HS-27A (cell line): ENCODE measurements at places on chromosomes 16 and 17.

GRCh38 chr16:55492756-55493380 is 13.9 kb downstream of the MMP2 start:
- DNase-seq, result no peak

GRCh38 chr16:68644715-68645493 is at the start of gene CDH3:
TSS of gene CDH3 (plus strand) at chr16:68645310. CDS start at chr16:68645380, 70 bp downstream.
- DNase-seq, result no peak

DNA sequence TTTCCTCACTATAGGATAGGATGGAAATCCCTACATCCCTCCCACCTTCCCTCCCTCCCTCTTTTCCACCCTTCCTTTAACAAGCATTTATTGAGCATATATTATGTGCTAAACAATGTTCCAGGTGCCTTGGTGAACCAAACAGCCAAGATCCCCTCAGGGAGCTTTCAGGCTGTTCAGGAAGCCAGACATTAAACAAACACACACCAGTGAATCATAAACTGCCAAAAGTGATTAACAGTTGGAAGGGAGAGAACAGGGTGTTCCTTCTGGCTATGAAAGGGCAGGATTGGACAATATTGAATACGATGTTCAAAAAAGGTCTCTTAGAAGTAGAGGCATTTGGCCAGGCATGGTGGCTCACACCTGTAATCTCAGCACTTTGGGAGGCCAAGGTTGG is 22.8 kb upstream of the CNEP1R1 start:
- DNase-seq, result no peak

- DNase-seq, result no peak
Measured at GRCh38 chr16:48864055-48864454, 254.1 kb upstream of the N4BP1 start.

DNA sequence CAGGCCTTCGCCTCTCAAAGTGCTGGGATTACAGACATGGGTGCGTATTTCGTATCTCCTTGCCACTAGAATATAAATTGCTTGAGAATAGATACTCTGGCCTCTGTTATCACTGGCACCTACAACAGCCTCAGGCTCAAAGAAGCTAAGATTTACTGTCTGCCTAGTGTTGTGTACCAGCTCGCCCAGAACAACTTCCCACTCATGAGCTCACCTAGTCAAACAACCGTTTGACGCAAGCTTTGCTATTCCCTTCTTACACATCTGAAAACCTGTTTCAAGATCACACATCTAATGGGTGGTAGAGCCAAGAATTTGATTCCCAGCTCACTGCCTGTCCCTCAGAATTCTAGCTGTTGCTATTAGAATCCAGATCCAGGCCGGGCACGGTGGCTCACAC is 24.4 kb downstream of the MIS12 start:
- no peak for DNase-seq

GRCh38 chr16:71369494-71369893 is 11.0 kb downstream of the CALB2 start:
- no peak for DNase-seq

DNA sequence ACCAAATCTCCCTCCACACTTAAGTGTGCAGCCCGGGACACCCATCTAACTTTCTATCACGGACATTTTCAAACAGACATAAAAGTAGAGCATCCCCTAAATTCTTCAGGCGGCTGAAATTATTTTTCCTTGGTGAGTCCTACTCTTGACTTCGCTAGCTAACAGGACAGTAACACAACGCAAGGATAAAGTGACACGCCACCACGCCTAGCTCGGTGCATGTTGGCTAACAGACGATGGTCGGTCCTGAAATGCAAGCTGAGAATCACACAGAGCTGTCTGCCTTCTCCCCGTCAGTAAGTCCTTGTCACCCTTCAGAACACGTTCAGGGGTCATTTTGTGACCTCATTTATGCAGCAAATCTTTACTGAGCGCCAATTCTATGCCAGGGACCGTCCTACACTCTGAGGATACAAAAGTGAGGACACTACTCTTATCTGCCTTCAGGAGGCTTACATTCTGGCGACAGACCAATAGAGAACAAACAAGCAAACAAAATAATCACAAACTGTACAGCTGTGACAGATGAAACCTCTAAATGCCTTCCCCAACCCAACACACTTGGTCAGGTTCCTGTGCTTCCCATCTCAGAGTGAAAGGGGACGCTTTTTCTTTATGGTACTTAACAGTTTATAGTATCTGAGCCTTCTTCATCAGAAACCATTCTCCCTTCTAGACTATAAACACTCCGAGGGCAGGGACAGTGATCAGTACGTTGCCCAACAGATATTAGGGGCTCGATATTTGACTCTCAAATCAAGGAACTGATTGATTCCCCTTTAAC is 1.3 kb downstream of the NTAN1 start:
- no peak for DNase-seq

DNA sequence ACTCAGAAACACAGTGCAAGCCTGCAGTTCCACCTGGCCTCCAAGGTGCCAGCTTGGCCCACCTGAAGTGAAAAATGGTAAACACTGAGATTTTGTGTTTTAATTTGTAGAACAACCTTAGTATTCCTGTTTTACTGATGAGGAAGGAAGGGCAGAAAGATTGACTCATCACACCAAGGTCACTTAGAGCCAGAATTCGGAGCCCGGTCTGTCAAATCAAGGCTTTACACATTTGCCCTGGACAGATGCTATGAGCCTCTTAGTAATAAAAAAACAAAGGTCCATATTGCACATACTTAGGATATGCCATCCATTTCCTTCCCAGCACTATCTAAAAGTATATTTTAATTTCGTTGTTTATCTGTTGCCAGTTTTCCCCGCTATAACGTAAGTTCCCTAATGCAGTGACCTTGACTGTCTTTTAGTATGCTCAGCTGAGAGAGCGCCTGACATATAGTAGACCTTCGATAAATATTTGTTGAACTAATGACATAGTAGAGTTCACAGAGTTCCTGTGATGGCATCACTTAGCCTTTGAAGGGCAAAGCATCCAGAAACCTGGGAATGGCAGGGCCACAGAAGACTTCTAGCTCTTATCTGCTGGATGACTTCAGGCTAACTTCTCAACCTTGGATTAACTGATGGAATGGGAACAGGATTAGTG is 7.2 kb upstream of the TBKBP1 start:
- no peak for DNase-seq

DNA sequence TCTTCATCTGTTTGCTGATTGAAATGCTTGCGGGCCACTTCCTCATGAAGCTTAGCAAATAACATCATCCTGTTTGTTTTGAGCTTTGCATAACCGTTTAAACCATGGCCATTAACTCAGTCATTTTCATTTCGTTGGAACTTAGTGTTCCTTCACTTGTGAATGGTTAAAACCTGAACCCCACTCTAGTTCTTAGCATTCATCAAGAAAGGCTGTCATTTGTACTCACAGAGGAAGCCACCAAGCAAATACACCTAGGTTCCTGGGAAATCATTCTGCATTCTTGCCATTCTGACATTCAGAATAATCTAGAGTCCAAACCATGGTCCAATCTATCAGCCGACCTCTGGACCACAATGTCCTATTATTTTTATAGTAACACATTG is 8.4 kb upstream of the TAT start:
- no peak for DNase-seq

DNA sequence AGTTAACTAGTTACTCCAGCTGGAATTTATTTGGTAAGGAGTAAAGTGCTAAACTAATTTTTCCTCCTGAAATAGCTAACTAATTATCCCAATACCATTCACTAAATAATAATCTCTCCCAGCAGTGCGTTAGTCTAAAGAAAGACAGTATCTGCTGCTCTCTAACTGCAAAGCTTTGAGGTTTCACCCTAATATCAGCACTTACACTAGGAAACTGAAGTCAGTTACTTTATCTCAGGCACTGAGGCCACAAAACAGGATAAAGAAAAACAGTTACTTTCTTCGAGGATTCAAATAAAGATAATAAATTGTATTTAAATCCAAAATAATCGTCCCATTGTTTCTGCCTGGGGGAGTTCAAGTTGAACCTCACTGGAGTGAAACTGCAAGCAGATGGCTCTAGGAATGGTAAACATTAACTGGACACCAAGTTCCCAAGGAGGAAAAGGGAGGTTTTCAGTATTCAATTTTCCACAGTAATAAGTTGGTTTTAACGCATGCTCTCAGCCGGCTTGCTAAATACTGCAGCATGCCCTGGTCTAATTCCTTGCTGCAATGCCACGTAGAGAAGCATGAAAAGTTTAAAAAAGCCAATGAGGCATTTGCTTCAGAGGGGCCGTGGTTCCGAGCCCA is 20.0 kb upstream of the FOXJ1 start:
- DNase-seq, result no peak

DNA sequence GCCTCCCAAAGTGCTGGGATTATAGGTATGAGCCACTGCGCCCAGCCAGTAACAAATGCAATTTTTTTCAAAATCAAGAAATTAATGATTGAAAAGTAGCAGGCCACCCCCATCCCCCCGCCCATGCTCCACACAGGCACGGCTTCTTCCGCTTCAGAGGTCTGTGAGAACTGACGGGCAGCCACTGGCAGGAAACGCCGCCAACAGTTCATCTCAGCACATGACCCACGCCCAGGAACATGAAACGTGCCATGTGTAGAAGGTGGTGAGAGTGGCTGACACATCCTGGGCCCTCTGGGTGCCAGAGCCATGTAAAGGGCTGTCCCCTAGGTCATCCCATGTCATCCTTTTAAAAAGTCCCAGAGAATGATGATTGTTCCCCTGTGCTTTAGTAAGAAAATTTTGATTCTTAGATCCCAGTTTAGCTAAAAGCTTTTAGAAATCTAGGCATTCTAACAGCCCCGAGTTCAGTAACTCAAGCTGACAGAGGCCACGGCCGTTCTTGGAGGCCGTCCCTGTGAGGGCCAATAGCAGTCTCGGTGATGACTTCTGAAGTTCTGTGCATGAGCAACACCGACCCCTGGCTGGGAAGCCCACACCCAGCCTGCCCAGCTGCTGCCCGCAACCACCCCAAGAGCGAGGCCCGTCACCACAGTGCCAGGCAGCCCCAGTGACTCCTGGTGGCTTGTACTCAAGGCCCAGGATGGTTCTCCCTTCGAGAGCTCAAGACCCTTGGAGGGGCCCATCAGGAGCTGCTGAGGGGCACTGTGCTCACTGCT is 52.1 kb downstream of the KLHDC4 start:
- no peak for DNase-seq

- DNase-seq, result no peak
Measured at GRCh38 chr16:76459111-76459510, 181.9 kb downstream of the CNTNAP4 start.

DNA sequence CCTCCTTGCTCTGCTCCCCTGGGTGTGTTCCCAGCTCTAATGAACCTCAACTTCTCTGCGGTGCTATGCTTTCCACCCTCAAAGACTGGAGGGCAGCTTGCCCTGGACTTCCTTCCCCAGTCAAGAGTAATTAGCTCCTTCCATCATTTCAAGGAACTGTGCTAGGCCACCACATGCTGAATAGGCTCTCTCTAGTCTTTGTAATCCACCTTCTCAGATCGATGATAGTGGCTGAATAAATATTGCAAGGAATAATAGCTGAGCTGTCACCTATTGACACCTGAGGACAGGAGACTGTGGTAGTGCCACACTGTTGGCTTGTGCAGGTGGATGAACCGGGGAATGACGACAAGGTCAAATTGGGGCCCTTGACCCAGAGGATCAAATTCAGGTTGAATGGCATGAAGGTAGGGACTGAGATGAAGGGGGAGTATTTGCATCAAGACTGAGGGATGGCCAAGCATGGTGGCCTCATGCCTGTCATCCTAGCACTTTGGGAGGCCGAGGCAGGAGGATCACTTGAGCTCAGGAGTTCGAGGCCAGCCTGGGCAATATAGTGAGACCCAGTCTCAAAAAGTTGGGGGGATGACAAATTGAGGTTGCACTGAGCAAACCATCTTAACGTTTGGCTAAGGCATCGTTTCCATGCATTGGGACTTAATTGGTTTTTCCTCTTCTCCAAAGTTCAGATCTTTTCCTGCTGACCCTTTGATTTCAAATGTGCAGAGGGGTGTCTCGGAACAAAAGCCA is 18.8 kb upstream of the SLC5A11 start:
- no peak for DNase-seq

DNA sequence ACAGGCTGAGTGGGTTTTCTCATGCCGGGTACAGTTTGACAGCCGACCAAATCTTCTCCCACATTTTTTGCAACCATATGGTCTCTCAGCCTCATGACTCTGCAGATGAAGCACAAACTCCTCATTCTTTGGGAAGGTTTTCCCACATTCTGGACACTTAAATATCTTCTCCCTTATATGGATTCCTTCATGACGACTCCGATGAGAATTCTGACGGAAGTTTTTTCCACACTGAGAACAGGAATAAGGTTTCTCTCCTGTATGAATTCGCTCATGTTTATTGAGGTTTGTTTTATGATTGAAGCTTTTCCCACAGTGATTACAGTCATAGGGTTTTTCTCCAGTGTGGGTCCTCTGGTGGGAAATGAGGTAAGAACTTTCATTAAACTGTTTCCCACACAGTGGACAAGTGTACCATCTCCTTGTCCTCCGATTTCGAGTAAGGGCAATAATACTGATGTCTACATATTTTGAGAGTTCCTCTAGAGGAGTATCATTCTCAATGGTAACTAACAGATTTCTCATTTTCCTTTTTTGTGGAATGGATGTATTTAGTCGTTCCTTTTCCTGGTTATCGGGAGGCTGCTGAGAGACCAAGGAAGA is 10.9 kb downstream of the ZNF200 start:
- DNase-seq, result no peak

- no peak for DNase-seq
Measured at GRCh38 chr16:27967169-27967568, 96.3 kb downstream of the GSG1L start.

GRCh38 chr16:75653922-75654321 is 6.3 kb downstream of the TERF2IP start:
- no peak for DNase-seq

GRCh38 chr17:2050300-2051060 is 4.4 kb upstream of the HIC1 start:
- no peak for DNase-seq

DNA sequence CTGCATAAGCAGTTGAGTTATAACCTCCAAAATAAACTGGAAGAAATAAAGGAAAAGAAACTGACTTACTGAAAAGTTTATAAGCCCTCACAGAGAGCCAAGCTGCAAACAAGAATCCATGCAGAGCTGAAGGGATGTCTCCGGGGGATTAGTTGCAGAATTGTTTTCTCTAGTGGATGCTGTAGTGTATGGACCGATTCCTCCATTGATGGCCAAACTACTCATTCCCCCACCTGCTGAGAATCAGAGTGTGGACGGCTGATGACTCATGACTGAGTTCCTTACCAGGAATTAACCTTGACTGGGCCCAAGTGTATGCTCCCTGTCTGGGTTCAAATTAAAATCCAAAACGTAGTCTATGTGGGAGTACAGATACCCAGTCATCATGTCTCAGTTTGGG is 93.9 kb upstream of the CDH8 start:
- no peak for DNase-seq

DNA sequence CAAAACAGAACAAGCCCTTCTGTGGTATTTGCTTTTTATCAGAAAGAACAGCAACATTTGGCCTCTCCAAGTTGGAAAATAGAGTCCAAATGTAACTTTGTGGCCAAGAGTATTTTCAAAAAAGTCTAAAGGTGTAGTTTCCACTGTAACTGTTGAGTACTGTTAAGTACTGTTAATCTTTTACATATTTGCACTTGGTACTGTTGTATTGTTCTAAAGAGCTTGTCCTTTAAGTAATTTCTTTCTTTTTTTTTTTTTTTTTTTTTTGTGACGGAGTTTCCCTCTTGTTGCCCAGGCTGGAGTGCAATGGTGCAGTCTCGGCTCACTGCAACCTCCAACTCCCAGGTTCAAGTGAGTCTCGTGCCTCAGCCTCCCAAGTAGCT is 21.5 kb downstream of the LDAF1 start:
- no peak for DNase-seq

GRCh38 chr17:61130330-61130729 is 269.3 kb upstream of the TBX2 start:
- DNase-seq, result no peak

GRCh38 chr16:75216127-75216526 is 2.7 kb upstream of the CTRB1 start:
- DNase-seq, result no peak

- DNase-seq, result no peak
Measured at GRCh38 chr17:64571746-64572145, 65.0 kb downstream of the CEP95 start.
